Adrenal gland (tissue), 19 donors: ENCODE measurements at places on chromosomes 1 and 21. TPM values are rescaled to one million over a fixed set of nuclear protein-coding genes. Genes with fewer than 3 reads are reported as not detected.

The RGS1 gene
- 5.2 TPM for polyA plus RNA-seq

The KCNC4 gene
- polyA plus RNA-seq, result 5.8 TPM

DNA sequence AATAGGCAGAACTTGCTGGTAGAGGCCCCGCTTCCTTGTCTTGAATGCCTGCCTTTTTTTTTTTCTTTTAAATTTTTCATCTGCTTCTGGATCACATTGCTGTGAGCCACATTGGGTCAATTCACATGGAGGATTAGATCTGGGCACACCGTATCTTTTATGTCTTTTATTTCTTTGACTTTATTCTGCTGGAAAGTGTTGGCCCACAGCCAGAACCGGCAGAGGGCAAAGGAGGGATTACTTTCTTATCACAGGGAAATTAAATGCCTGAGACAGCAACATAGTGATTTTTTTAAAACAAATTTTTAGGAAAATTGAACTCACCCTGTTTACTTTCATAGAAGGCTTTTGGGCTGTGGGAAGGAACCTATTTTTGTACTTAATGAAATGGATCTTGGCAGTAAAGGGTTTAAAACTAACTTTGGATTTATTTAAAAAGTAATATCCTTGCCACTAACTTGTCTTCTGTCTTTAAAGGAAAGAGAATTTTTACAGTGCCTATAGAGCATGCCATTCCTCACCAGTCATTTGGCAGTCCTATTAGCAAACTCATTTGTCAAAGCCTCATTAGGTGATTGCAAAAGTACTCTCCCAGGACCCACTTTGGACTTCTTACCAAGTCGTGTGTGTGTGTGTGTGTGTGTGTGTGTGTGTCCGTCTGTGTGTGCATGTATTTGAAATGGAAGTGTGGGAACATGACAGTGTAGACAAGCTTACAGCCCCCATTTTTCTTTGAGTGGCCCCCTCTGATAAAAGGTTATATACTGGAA lies 68.4 kb downstream of the ST6GALNAC3 start:
- H3K4me1 ChIP-seq, result no peaks in the 10 kb centered on the region
- H3K4me3 ChIP-seq, result no peak overlapping the region
- peak; percentile 24 for DNase-seq
- no peak overlapping the region for H3K27ac ChIP-seq

GRCh38 chr1:119713039-119713748 lies 1.5 kb downstream of the PHGDH start:
- peaks cover 13% of the 10 kb centered on the region for H3K4me1 ChIP-seq
- no peaks in the 10 kb centered on the region for H3K36me3 ChIP-seq
- H3K4me3 ChIP-seq, result peak overlapping the region; percentile 65
- no peak for DNase-seq

- H3K27ac ChIP-seq, result no peak overlapping the region
- no peaks in the 10 kb centered on the region for H3K27me3 ChIP-seq
- H3K4me1 ChIP-seq, result peaks cover 19% of the 10 kb centered on the region
- no peak for DNase-seq
- no peaks in the 10 kb centered on the region for H3K36me3 ChIP-seq
These were observed 50.4 kb downstream of the CD34 start for GRCh38 chr1:207860531-207860930.

DNA sequence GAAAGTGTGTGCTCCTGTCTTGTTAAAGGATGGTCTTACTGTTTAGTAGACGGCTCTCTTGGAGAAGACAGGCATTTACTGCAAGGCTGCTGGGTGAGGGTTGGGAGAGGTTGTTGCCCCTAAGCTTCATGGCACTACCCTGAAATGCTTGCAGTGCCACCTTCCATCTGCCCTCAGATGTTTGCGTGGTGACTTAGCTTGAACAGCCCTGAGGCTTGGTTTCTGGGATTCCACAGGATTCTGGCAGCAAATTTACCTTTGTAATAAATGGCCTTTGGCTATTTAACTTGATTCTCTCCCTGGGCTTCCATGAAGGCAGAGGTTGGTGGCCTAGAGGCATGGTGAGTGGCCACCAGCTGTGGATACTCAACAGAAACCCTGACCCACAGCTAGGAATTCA lies 11.6 kb downstream of the MTARC1 start:
- no peak for DNase-seq
- no peaks in the 10 kb centered on the region for H3K27me3 ChIP-seq
- H3K4me1 ChIP-seq, result no peaks in the 10 kb centered on the region

GRCh38 chr1:231432996-231433395 lies 10.9 kb upstream of the EGLN1 start:
- no peak overlapping the region for H3K27ac ChIP-seq
- no peaks in the 10 kb centered on the region for H3K27me3 ChIP-seq
- no peaks in the 10 kb centered on the region for H3K36me3 ChIP-seq
- no peak overlapping the region for H3K4me3 ChIP-seq
- DNase-seq, result no peak

GRCh38 chr1:111907321-111907720 lies 82.1 kb downstream of the KCND3 start:
- no peaks in the 10 kb centered on the region for H3K36me3 ChIP-seq
- no peak overlapping the region for H3K4me3 ChIP-seq
- DNase-seq, result no peak
- H3K27ac ChIP-seq, result no peak overlapping the region

- no peaks in the 10 kb centered on the region for H3K36me3 ChIP-seq
- H3K4me3 ChIP-seq, result no peak overlapping the region
- DNase-seq, result no peak
- H3K27me3 ChIP-seq, result no peaks in the 10 kb centered on the region
- H3K4me1 ChIP-seq, result peaks cover 12% of the 10 kb centered on the region
- peak overlapping the region; percentile 11 for H3K27ac ChIP-seq
These were observed 109.7 kb downstream of the TSEN15 start for GRCh38 chr1:184161071-184161698.

- H3K36me3 ChIP-seq, result no peaks in the 10 kb centered on the region
- DNase-seq, result no peak
- H3K4me3 ChIP-seq, result no peak overlapping the region
- H3K27me3 ChIP-seq, result no peaks in the 10 kb centered on the region
- no peak overlapping the region for H3K27ac ChIP-seq
These were observed 85.4 kb upstream of the LPGAT1 start for GRCh38 chr1:211915924-211916323.
